Progenitor cell of endocrine pancreas (in vitro differentiated cells): ENCODE measurements at places on chromosomes 11 and 22.

DNA sequence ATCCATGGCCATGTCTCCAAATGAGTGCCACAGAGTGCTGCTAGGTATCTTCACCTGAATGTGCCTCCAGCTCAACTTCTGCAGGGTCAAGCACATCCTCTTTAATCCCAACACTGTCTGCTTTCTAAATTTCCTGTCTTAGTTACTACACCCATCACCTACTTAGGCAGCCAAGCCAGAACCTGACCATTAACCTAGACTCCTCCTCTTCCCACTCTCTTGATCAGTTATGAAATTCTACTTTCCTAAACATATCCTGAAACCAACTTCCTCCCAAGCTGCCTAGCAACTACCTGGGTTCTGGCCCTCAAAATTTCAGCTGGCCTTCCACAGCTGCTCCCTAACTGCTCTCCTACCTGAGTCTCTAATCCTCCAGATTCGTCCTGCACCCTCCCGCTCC lies 22.7 kb downstream of the CADM1 start:
- H3K27me3 ChIP-seq, result peaks cover 28% of the 10 kb centered on the region
- H3K4me1 ChIP-seq, result peaks cover 25% of the 10 kb centered on the region
- peaks cover 20% of the 10 kb centered on the region for H3K36me3 ChIP-seq
- H3K27ac ChIP-seq, result no peak overlapping the region
- no peak overlapping the region for H3K4me3 ChIP-seq

- H3K4me1 ChIP-seq, result no peaks in the 10 kb centered on the region
- no peaks in the 10 kb centered on the region for H3K36me3 ChIP-seq
- no peak for DNase-seq
- H3K27ac ChIP-seq, result no peak overlapping the region
- H3K4me3 ChIP-seq, result no peak overlapping the region
Observed at GRCh38 chr22:49938565-49939136, 20.2 kb downstream of the CRELD2 start.

DNA sequence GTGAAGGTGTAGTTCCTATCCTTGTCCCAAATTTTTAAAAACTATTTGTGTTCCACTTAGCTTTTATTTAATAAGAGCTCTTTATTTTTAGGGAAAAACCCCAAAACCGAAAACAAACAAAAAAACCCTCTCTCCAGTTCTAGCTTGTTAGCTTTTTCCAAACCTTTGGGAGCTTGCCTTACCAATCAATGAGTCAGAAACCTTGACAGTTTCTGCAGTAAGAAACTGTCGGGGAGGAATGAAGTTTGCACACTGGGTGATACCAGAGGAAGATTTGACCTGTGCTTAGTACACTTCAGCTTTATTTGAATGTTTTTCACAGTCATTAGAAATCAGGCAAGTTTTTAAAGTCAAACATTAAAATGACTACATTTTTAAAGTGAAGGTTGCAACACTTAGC lies 105.0 kb downstream of the FAT3 start:
- H3K36me3 ChIP-seq, result no peaks in the 10 kb centered on the region
- peaks cover 39% of the 10 kb centered on the region for H3K4me1 ChIP-seq
- H3K27me3 ChIP-seq, result no peaks in the 10 kb centered on the region
- H3K27ac ChIP-seq, result peak overlapping the region; percentile 67

DNA sequence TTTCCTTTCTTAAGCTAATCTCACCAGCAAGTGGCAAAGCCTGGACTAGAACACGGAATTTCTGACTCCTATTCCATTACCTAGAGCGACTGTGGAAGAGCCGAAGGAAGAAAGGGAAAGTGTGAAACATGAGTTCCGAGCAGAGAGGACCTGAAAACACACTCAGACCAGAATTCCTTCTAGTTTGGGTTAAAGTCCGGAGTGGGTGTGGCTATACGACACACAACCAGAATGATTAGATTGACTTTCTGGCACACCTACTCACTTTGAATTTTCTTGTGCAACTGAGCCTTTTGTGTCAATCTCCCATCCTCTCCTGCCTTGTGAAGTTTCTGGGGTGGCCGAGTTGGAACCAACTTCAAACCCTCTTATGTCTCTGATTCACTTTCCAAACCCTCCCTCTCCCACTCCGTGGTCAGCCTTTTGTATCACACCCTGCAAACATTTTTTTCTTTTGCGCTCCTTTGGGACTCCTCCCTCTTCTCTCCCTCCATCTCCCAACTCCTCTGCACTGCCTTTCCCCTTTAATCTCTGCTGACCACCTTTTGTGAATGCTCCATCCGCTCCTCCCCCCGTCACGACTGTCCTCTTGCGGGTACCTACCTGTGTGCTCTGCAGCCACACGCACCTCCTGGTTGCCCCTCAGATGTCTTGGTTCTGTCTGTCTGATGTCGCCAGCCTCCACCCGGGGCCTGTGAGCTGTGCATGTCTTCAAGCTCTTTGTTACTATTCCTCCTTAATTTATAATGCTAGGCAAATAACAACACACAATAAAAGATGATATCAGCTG lies 86.3 kb upstream of the BLID start:
- H3K4me3 ChIP-seq, result peak overlapping the region; percentile 38
- DNase-seq, result no peak
- peaks cover 6% of the 10 kb centered on the region for H3K4me1 ChIP-seq

DNA sequence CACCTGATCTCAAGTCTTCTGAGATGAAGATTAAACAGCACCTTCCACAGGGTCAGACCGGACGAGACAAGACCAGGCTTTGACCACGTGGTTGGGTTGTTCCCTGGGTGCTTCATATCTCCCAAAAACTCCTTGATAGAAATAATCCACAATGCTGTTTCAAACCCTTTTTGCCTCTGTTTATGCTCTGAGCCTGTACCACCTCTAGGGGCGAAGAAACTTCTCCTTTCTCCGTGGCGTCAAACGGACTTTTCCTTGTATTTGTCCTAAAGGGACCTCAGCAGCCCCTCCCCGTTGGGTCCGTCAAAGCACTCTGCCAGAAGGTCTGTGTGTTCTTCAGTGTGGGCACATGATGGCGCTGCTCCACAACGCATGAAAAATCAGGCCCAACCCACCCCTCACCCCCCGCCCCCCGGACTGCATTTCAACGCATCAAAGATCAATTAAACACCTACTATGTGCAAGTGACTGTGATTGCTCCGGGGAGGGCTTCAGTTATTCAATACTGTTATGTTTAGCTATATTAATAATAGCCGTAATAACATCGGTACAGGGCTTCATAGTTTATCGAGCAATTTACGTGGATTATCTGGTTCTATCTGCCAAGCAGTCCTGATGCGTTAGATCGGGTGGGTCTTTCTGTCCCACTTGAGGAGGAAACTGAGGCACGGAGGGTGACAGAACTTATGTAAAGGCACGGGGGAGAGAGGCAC lies 17.3 kb upstream of the EIF3D start:
- peaks cover 31% of the 10 kb centered on the region for H3K27me3 ChIP-seq
- DNase-seq, result peak; percentile 27
- no peaks in the 10 kb centered on the region for H3K36me3 ChIP-seq

GRCh38 chr11:134008634-134009071 lies 51.9 kb upstream of the IGSF9B start:
- H3K4me3 ChIP-seq, result no peak overlapping the region
- peak overlapping the region; percentile 44 for H3K27ac ChIP-seq
- H3K36me3 ChIP-seq, result no peaks in the 10 kb centered on the region

- peaks cover 14% of the 10 kb centered on the region for H3K4me1 ChIP-seq
- H3K27me3 ChIP-seq, result peaks cover 7% of the 10 kb centered on the region
- H3K4me3 ChIP-seq, result no peak overlapping the region
- DNase-seq, result no peak
- no peak overlapping the region for H3K27ac ChIP-seq
Observed at GRCh38 chr22:44409211-44409973, 88.6 kb downstream of the RTL6 start.

DNA sequence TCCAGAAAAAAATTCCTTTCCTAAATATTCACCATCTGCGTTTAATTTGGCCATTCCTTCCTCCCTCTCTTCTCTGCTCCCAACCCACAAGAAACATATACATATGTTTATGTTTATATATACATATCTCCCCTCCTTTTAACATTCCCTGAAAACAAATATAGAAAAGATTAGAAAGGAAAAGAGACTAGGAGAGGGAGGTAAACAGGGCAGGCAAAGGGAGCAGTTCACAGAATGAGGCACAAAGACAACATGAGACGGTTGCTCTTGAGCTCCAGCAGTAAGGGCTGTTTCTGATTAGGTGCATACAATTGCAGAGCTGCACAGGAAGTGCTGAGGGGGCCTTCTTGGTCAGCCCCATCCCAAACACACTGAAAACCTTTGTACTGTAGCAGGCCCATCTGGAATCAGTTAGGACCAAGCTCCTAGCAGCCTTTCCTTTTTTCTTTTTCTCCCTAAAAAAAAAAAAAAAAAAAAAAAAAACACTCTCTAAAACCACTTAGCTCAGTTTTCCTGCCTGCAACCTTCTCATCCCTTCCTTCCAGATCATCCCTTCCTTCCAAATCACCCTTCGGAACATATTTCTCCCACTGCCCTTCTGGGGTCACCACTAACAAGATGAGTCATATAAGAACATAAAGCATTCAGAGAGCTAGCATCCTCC lies 57.0 kb downstream of the RBFOX2 start:
- H3K27ac ChIP-seq, result peak overlapping the region; percentile 54
- no peak for DNase-seq
- no peaks in the 10 kb centered on the region for H3K27me3 ChIP-seq
- H3K4me3 ChIP-seq, result no peak overlapping the region

GRCh38 chr22:28299309-28299708 lies 380.3 kb upstream of the PITPNB start:
- H3K36me3 ChIP-seq, result no peaks in the 10 kb centered on the region
- H3K4me3 ChIP-seq, result peak overlapping the region; percentile 4
- H3K27me3 ChIP-seq, result no peaks in the 10 kb centered on the region
- H3K4me1 ChIP-seq, result peaks cover 39% of the 10 kb centered on the region

DNA sequence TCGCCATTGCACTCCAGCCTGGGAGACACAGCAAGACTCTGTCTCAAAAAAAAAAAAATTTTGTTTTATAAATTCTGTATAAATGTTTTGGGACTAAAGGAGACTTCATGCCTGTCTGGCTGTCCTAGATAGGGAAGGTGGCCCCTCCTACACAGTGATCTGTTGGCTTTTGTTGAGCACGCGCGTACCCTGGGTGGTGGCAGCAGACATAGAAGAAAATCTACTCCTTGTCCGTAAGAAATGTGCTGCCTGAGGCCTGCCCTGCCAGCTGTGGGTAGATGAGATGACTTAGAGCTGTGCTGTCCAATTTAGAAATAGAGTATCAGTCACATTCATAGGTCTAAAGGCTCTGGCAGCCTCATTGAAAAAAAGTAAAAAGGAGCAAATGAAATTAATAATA lies 37.0 kb downstream of the AP2A2 start:
- no peak overlapping the region for H3K27ac ChIP-seq
- peaks cover 8% of the 10 kb centered on the region for H3K4me1 ChIP-seq
- DNase-seq, result no peak
- peaks cover 18% of the 10 kb centered on the region for H3K36me3 ChIP-seq

GRCh38 chr11:74265256-74265655 lies 46.2 kb downstream of the P4HA3 start:
- DNase-seq, result no peak
- H3K4me3 ChIP-seq, result no peak overlapping the region
- no peak overlapping the region for H3K27ac ChIP-seq
- no peaks in the 10 kb centered on the region for H3K4me1 ChIP-seq

DNA sequence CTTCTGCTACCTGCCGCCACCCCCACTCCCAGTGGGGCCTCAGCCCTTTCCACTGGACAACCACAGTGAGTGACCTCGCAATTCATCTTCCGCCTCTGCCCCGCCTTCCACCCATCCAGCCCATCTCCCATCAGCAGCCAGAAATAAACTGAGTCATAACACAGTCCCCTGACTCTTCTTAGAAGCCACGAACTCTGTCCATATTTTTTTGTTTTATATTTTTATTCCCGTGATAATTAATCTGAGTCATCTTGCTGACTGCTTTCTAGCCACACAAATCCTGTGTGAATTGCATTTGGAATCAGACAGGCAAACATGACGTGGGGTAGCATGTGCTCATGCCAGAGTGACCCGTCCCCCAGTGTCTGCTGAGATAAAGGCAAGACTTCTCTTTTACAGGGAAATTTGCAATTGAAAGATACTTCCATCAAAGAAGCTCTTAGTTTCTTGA lies 7.0 kb downstream of the FADD start:
- no peak for DNase-seq
- peak overlapping the region; percentile 26 for H3K27ac ChIP-seq

GRCh38 chr11:10640308-10640707 lies 53.2 kb downstream of the IRAG1 start:
- H3K36me3 ChIP-seq, result no peaks in the 10 kb centered on the region
- H3K27me3 ChIP-seq, result no peaks in the 10 kb centered on the region
- H3K27ac ChIP-seq, result no peak overlapping the region
- no peak for DNase-seq
- no peak overlapping the region for H3K4me3 ChIP-seq
- no peaks in the 10 kb centered on the region for H3K4me1 ChIP-seq

DNA sequence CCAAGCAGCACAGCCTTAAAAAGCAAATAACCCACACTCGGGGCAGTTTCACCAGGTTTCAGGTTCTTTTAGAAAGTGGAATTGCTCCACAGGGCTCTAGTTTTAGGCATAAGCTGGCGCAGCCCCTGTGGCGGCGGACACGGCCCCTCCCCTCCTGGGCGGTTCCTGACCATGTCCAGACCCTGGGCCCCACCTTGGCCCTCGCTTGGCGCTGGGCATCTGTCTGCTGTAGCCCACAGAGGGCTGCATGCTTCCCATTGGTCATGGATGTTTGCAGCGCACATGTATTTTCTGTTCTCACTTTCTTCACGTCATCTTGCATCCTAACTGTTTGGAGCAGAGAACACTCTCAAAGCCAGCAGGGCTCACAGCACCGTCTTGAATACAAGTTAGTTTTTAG lies 244.3 kb downstream of the BRD1 start:
- no peaks in the 10 kb centered on the region for H3K4me1 ChIP-seq
- H3K36me3 ChIP-seq, result no peaks in the 10 kb centered on the region
- peaks cover 9% of the 10 kb centered on the region for H3K27me3 ChIP-seq
- H3K27ac ChIP-seq, result no peak overlapping the region
- H3K4me3 ChIP-seq, result no peak overlapping the region
- no peak for DNase-seq

DNA sequence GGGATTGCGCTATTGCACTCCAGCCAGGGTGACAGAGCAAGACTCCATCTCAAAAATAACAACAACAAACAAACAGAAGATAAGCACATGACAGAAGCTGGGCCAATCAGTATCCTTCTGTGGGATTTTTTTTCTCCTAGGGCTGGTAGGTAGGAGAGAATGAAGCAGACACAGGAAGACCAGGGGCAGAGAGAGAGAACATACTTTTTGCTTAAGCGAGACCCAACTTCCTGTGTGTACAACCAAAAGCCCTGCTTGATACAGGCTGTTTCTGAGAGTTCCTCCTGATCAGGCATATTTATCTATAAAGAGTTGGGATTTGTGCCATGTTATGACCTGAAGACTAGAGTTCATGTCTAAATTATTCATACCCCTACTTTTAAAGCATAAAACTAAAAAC lies 12.4 kb upstream of the PLEKHB1 start:
- no peaks in the 10 kb centered on the region for H3K27me3 ChIP-seq
- peaks cover 2% of the 10 kb centered on the region for H3K4me1 ChIP-seq
- DNase-seq, result no peak
- H3K36me3 ChIP-seq, result peaks cover 3% of the 10 kb centered on the region
- H3K27ac ChIP-seq, result no peak overlapping the region
